Globus pallidus (tissue), 1 donor: ENCODE measurements at places on chromosomes 5 and 9.

GRCh38 chr5:127684726-127685467 is 18.3 kb upstream of the CCDC192 start:
- DNase-seq: no peak

DNA sequence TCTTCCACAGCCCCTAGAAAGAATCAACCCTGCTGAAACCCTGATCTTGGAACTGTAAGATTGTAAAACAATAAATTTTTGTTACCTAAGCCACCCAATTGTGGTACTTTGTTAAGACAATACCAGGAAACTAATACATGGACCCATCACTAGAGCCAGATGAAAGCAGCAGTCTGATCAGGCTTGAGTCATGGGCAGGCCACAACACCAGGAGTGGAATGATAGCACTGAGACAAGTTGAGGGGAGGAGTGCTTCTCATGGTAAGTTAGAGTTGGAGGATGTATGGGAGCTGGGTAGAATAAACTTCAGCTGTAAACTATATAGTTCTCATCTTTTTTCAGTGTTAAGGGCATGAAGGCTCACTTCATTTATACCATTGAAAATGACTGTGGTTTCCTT is 164.4 kb upstream of the OR13F1 start:
- DNase-seq: no peak

DNA sequence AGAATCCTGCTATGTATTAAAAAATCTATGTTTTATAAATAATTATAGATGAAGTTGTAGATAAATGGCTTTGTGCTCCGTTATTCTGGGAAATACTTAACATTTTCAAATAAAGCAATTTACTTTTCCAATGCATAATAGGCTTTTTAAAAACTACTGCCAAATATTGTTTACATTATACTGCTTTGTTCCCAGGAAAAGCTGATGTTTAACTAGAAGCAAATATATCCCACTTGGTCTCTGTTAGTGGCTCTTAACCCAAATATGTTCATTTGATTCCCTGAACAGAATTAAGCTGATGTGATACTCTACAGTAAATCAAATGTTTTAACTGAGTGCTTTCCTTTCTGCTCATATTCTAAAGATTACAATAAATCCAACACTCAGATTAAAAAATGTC is 326.3 kb downstream of the SLCO4C1 start:
- no peak for DNase-seq

DNA sequence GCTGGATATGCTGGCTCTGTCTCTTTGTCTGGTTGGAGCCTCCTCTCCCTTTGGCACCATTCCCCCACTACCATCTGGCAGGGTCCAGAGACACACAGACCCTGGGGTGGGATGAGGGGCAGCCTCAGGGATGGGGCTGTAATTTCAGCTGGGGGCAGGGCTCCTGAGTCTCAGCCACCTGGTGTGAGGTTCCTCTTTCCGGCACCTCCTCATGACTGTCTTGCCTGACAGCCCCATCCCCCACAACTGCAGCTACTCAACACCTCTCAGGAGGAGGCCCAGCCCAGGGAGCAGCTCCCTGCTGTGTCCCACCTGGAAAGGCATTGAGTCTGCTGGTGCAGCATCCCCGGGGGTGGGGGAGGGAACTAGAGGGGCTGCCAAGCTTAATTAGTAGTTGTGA is 11.7 kb upstream of the RPS14 start:
- DNase-seq: no peak

GRCh38 chr9:126419475-126419874 is 92.8 kb downstream of the MVB12B start:
- no peak for DNase-seq
